Posterior vena cava (tissue), 2 donors: ENCODE measurements at places on chromosomes 5 and 9. TPM values are rescaled to one million over a fixed set of nuclear protein-coding genes. Genes with fewer than 3 reads are reported as not detected.

Gene ISL1
- total RNA-seq: not detected

DNA sequence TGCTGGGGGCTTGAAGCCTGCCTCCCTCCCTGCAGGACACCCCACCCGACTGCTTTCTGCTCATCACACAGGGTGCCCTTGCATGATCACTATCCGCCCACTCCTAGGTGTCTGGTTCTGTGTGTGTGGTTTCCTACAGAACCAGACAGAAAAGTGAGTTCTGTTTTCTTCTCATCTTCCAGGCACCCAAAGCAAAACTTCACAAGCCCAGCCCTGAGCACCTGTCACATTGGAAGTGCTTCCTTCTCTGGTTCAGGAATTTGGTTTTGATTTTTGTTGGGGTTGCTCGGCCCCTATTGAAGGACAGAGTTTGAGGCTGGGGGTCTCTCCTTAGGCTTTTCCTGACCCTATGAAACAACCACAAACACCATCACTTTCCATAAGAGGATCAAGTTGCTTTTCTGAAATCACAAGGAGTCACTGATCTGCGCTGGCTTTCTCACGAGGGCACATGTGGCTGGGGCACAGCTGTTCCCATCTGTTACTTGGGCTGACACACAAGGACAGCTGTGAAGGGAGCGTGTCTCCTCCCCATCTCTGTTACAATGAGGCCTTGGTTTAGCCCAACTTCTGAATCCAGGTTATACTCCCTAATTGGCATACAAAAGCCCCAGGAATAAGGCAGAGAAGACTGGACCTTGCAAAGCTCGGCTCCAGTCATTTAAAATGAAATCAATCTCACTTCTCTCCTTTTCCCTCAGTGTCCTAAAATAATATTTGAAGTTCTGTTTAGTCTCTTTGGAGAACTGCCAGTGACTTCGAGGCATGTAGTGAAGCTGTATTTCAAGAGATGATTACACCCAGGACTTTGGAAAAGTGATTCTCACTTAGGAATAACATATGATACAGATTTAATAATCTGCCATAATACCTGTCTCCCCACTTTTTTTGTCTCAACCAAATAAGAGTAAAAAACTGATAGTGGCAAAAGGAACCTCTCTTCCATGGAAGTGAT, 213.1 kb upstream of the GAS1 start:
- no peak for DNase-seq

- DNase-seq: no peak
Measured at GRCh38 chr5:82635561-82636288, 357.6 kb upstream of the RPS23 start.

DNA sequence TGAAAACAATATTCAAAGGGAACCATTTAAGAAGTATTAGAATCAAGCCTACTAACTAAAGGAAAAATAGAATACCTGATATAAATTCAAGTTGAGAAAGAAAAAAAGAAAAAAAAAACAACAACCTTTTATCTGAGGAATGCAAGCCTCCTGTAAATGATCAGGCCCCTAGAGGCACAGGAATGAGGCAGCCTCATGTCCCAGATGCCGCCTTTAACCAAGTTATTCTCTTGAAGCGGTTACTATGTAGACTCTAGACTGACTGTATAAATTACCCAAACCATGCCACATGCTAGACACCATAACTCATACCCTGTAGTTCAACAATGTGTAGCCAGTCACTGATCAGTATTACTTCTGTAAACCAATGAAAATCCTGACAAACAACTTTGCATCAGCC, 929.6 kb downstream of the TAF11L14 start:
- no peak for DNase-seq

GRCh38 chr5:26791433-26791832, 247.0 kb downstream of the CDH9 start:
- DNase-seq: no peak

- DNase-seq: no peak
Measured at GRCh38 chr9:90872835-90873294, 71.2 kb downstream of the SYK start.

Gene NUDT12
- total RNA-seq: 10.0 TPM

DNA sequence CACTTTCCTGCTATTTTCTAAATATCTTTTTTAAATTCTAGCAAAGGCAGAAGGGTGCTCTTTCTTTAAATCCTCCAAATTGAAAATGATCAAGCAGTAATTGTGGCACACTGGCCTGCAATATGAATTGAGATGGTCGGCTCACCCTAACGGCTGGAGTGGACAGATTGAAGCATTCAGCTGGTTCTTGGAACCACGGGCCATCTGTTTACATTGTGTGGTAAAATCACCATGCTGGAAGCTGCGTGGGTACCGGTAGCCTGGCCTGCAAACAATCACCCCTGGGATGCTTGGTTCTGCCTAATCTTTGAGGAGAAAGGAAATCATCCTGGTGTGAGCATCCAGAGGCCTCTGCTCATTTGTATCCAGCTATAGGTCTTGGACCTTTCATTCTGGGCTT, 289.3 kb downstream of the ZNF608 start:
- no peak for DNase-seq

DNA sequence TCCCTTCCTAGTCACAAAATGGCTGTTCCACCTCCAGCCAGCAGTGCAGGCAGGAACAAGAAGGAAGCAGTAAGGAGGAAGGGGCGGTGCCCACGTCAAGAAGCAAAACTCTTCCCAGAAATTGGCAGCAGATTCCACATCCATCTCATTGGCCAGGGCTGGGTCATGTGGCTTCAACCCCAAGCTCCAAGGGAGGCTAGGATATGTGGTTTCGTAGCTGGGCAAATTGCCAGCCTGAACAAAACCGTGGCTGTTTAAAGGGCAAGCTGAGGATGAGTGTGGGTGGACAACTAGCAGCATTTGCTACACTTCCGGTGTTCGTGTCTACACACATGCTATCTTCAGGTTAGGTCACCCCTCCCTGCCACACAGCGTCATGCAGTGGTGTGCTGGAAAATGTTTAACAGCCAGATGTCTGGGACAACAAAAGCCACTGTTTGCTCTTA, 92.1 kb upstream of the MAP1B start:
- no peak for DNase-seq

DNA sequence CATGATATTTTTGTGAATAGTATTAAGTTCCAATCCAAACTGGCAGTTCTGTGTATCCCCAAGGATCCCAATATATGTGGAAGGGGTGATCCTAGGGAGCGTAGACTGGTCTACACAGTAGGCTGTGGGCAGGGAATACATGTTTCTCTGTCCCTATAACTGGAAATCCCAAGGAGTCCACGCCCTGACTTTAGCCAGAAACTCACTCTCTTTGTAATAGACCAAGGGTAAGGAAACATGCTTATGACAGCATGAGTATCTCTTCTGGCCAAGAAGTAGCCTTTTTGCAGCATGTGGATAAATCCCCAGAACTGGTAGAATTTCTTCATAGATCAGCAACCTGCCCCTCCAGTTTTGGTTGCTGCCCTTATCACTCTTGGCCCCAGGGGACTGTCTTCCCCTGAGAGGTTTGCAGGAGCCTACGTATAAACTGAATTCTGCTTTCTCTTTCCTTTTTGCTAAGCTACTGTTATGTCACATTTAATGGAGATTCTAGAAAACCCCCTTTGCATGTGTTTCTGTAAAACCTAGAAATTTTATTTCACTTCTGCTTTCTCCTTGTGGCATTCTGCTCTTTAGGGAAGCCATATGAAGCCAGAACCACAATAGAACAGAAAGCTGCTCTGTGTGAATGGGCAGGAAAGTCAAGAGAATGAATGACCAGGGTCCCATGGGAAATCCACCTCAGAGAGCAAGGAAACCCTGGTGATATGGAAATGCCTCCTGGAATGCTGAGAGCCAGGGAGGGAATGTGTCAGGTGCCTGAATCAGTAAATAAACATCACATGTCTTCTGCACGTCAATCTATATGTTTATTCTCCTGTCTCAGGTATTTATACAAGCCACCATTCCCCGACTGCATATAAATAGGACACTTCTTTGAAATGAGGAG, 3.5 kb downstream of the IFNA2 start:
- no peak for DNase-seq

Gene TTC16
- total RNA-seq: 0.09 TPM

- no peak for DNase-seq
Measured at GRCh38 chr9:135980926-135981630, 19.9 kb upstream of the UBAC1 start.

Gene SLC6A18
- not detected for total RNA-seq

- no peak for DNase-seq
Measured at GRCh38 chr5:177357146-177357458, 622 bp upstream of the RGS14 start.

Gene SHISAL2B
- total RNA-seq: not detected

DNA sequence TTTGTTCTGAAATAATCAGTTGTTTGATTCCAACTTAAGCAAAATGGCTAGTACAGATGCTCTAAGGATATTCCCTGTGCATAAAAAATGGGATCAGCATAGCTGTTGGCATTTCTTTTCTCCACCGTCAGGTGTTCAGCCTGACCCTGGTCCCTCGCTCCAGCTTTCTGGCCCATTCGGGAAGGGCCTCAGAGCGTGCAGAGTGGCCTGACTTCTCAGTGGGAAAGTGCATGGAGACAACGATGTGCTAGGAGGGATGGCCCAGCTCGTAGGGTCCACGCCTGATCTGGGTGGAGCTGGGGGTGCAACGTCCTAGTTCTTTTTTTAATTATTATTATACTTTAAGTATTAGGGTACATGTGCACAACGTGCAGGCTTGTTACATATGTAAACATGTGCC, 319.1 kb upstream of the IRX4 start:
- DNase-seq: no peak

Gene SNAPC3
- total RNA-seq: 23.2 TPM

DNA sequence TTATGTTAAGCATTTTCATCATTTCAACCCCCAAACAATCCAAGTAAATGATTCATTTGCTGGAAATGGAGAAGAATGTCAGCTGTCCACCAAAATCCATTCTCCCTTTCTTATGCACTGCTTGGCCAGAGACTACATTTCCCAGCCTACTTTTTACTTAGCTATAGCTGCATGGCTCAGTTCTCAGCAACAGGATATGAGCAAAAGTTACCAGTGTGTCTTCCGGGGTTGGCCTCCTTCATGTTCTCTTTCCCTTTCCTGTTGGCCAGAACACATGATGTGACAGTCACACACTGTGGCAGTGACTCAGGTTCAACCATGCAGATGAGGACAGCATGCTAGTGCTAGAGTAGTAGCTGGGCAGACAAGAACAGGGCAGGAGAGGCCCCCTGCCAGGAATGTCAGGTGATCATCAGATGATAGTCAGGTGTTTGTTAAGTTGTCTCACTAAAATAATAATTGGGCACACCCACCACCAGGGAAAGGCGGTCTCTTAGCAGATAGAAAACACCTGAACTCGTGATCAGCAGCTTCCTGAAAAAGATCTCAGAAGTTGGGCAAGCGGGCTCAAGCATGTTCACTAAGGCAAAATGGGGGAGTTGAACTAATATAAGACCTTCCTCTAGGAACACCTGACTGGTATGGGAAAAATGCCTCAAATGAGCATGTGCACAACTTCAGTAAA, 12.2 kb downstream of the GPR150 start:
- DNase-seq: no peak

Gene CPEB4
- 102 TPM for total RNA-seq

DNA sequence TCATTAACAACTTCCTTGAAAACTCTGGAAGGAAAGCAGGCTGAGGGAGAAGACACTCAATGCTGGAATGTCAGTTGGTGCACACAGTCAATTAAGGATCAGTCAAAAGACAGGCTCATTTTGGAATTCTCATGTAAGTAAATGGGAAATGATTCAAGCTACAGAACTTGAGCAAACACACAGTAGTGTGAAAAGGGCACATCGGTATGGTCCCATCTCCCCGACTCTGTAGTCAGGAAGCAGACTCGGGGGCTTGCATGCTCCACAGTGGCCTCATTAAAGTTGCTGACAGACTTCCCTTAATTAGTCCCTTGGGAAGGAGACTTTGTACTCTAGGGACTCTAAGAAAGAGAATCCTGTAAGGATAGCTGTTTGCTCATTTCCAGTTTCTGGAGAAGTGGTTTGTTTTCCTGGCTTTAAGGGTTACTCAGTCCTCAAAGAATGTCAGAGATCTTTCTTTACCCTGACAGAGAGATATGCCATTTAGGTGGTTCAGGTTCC, 339.2 kb downstream of the ADAMTS6 start:
- no peak for DNase-seq

DNA sequence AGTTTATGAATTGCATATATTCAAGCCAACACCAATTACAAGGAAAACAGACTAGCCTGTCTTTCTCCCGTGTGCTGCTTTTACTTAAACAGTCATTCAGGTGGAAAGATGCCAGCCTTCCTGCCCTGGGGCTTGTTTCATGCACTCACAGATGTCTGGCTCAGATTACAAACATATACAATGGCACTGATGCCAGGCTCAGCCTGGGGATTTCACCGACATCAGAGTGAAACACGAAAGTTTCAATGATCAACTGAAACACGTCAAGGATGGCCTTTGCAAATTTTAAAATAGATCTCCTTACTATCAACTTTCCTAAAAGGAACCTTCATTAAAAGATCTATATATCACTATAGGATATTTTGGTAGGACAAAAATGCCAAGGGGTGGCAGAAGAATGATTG, 1576.5 kb downstream of the EFNA5 start:
- no peak for DNase-seq

GRCh38 chr9:31185831-31186230, 1198.6 kb upstream of the ACO1 start:
- DNase-seq: no peak

DNA sequence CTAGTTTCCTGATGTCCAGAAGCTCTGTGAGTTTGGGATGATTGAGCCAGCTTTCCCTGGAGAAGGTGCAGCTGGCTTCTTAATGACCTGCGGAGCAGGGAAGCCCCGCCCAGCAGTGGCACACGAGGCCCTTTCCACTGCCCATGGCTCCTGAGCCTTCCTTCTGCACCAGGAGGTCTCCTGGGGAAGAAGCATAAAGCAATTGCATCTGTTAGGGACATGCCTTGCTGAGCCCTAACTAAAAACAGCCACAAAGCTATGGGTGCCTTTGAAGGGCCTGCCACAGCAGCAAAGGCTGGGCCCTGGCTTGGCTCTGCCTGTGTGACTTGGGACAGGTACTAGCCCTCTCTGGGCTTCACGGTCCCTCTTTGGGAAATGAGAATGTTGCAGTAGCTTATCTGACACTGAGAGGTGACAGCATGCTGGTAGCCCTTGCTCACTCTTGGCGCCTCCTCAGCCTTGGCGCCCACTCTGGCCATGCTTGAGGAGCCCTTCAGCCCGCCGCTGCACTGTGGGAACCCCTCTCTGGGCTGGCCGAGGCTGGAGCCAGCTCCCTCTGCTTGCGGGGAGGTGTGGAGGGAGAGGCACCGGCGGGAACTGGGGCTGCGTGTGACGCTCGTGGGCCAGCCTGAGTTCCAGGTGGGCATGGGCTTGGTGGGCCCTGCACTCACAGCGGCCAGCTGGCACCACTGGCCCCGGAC, 218.4 kb downstream of the FSTL4 start:
- DNase-seq: no peak

Gene IFNA21
- total RNA-seq: not detected

Gene TMEM252
- total RNA-seq: not detected

Gene IFNA13
- not detected for total RNA-seq

Gene PRSS3
- 1.00 TPM for total RNA-seq

Gene TMEM141
- 33.9 TPM for total RNA-seq

DNA sequence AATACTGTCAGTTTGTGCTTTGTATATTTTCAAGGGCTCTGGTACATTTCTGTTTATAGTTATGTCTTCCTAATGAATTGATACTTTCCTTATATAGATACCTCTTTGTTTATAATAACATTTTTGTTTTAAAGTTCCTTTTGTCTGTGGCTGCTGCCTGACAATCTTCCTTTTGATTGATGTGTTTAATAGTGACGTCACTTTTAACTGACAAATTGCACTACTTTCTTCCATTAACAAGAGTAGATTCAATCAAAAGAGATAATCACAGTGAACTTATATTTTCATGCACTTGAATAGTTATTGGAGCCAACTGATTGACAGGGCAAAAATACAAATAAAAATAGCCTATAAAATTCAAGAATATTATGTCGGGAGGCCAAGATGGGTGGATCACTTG, 371.7 kb downstream of the ANXA1 start:
- DNase-seq: no peak

Gene TSSK1B
- not detected for total RNA-seq
